Liver (tissue), 10 donors: ENCODE measurements at places on chromosomes 4 and X.

DNA sequence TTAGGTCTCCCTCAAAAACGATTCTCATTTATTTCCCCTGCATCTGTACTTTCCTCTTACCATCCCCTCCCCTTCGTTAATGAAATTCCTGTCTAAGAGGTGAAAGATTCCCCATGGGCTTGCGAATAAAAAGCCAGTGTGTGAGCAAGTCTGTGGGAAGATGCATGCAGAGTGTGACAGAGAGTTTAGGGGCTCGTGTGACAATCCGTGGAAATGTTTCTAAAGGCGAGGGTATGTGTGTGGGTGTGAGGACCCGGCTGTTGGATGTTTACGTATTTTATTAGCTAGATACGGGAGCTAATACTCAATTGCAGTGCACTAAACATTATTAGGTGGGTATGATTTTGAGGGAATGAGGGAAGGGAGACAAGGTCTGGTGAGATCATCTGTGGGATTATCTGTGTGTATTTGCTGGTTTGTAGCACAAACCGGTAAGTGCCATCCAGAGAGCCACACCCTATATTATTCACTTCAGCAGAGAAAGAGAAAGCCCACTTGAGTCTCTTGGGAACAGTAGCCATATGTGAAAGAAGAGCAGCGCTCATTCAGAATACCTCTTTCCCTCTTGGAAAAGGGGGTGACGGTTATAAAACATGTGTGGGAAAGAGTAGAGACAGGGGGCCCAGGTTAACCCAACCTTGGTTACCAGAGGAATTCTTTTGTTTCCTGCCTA is 893 bp upstream of the HOPX start:
- no peak for DNase-seq

DNA sequence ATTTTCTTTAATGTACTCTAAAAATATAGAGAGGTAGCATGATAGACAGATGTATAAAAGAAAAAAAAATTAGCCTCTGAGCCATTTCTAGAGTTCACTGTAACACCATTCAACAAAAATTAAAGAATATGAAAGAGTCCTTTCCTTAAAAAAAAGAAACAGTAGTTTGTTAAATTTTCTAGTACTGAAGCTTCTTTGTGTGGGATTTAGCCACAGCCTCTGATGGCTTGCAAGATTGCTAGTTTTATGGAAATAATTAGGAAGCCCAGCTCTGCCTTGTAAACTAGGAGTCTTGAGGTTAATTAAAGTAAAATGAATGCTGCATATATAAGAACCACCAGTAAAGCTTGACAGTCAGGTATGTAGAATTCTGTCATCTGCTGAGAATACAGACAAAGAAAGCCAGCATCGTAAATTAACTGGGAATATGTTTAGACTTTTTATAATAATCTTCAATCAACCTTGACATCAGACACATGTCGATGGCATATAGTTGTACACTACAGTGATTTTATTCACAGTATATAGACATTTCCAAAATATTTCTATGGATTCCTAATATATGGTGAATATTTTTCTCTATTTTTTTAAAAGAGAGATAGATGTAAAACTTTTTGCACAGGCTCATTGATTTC is 44.8 kb upstream of the NEIL3 start:
- DNase-seq, result no peak

DNA sequence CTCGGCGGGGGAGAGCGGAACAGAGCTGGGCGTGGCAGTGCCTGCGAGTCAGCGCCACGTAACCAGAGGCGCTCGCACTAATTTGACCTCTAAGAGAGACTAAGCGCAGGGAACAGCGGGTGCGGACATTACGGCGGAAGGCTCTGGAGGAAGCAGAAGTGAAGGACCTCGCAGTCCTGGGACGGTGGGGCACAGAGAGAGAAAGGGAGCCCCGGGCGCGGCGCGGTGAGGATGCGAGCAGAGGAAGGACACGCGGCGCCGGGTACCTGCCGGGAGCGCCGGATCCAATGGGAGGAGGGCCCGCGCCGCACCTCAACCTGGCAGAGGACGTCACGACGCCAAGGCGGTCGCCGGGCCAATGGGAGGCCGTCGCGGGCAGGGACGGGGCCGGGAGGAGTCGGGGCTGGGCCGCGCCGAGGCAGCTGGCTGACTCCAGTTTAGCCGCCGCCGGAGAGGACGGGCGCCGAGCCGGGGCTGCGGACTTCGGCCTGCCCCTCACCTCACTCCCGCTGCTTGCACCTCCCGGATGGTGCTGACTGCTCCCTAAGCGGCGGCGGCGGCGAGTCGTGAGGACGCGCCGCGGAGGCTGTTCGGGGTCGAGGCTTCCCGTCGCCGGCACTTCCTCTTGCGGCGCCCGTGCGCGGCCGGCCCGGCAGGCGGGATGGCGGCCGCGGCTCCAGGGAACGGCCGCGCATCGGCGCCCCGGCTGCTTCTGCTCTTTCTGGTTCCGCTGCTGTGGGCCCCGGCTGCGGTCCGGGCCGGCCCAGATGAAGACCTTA is at the start of gene TMEM165:
TSS of gene TMEM165 (plus strand) at position 429 of the 779 bp plus-strand sequence. CDS start at position 662, 233 bp downstream.
- peak; percentile 92 for DNase-seq

- DNase-seq, result no peak
Observed at GRCh38 chrX:12370497-12370986, 232.3 kb downstream of the FRMPD4 start.

- DNase-seq, result no peak
Observed at GRCh38 chrX:149131774-149132173, 373.3 kb downstream of the IDS start.

DNA sequence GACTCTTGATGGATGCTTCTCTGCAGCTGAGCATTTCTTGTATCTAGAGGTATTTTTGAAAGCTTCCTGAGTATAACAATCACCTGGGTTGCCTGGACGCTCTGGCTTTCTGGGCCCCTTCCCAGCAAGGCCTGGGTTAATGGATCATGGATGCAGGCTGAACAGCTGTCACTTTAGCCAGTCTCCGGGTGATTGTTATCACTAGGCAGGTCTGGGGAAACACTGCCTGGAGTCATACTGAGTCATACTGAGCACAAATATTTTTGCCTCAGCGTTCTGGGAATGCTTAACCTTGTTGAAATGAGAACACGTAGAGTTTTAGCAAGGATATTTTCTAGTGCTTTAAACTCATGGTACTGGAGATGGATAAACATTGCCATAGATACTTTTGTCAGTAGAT is 102.6 kb downstream of the PHEX start:
- DNase-seq, result no peak

GRCh38 chrX:134423606-134424005 is 36.4 kb upstream of the HPRT1 start:
- no peak for DNase-seq

DNA sequence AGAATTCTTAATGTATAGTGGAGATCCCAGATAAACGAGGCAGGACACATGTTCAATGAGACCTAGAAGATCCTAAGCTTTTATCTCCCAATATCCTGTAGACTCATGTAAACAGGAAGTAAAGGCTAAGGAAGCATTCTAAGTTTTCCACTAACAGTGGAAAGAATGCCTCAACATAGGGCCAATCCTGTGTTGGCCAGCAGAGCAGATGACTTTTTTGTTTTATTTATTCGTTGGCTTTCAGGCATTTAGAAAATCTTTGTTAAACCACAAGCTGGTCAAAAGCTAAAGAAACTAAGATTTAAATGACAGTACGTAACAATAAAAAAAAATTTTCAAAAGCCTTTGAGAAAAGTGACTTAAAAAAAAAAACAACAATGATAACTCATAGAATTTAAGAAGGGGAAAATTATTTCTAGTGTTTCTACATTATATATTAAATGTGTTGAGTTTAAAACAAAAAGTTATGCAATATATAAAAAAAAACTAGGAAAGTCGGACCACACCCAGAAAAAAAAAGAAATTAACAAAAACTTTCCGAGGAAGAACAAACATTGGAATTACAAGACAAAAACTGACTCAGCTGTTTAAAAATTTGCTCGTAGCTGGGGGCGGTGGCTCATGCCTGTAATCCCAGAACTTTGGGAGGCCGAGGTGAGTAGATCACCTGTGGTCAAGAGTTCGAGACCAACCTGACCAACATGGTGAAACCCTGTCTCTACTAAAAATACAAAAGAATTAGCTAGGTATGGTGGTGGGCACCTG is 759.3 kb downstream of the FSTL5 start:
- no peak for DNase-seq

DNA sequence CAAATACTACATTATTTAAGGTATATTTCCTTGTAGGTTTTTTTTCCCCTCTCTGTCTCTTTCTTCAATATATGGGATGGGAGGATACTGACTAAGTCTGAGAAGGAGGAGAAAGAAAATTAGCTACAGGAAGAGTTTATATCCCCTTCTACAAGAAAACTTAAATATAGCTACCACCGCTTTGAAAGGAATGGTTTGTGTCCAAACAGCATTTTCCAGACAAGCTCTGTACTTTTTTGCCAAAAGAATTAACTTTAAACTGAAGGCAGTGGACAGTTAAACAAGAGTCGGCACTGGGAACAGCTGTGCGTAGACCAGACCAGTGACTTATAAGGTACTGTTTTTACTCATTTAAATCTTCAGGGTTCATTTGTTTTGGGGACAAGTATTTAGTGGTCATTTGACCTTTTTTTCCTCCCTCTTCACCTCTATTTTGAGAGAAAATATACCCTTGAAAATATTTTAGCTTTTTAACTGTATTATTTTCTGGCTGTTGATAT is 303.7 kb downstream of the ARHGAP24 start:
- no peak for DNase-seq

GRCh38 chrX:136163689-136164088 is 16.4 kb downstream of the FHL1 start:
- no peak for DNase-seq

DNA sequence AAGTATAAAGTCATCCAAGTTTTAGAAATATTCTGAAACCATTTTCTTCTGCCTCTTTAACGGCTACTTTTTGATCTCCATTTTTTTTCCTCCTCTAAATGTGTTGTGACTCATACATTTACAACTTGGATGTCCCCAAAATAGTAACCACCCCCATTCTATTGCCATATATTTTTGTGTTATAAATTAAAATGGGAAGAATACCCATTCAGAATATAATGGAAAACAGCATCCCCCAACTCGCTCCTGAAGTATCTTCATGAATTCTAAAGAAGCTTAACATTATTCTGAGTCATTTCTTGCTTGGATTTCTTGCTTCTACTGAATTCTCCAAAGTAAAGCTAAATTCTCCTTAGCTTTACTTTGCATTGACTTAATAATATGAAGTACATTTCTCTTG is 92.0 kb upstream of the PTPN13 start:
- DNase-seq, result no peak

DNA sequence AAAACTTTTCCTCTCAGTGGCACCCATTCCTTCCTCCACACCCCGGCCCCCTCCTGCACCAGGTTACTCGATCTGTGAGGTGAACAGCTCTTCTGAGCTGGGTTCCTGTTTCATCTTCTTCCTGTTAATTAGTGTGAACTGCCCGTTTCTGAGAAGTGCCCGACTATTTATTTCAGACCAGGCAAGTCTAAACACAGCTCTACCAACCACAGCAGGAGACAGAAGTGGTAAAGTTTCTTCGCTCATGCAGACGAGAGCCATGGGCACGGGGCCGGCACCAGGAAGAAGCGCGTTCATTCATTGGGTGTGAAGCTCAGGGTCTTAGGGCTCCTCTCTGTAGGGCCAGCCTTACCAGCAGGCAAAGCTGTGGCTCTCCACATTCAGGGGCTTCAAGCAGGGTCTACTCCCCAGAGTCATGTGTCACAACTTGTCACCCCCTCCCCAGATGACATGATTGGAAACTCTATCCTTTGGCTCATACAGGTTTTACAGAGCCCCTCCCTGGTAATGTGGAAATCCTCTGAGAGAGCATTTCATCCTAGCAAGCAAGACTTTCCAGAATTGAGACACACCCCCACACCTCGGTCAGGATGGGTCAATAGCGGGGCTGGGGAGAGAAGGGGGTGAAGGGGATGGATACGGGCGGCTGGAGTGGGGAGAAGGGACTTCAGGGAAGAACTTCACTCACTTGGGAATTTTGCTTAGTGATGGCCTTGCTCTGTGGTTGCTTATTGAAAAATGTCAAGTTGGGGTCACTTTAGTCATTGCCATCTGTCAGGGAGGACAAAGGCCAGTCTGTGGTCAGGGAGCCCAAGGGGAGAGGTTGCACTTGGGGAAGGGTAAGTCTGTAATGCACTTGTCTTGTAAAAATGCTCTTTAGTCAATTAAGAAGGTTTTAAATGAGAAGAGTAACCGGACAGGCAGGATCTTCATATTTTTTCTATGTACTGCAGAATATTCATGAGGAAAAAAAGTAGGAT is 121.6 kb upstream of the TRIM2 start:
- DNase-seq, result no peak

- DNase-seq, result peak; percentile 40
Observed at GRCh38 chrX:150364347-150365050, 1.4 kb downstream of the MAMLD1 start.

DNA sequence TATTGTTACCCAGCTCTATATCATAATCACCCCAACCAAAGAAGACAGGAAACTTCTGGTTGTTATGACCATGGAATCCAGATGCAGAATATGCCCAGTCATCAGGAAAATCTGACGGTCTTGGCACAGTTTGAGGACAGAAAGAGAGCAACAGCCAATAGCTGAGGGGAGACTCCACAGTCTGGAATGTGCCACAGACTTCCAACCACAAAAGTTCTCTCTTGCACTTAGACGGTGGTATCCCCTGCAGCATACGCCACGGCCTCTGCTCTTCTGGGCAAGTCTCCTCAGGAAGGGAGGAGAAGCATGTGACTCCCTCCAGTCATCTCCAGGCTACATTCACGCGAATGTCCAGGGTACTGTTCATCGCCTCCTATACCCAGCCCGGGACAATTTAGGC is 18.4 kb downstream of the ZNF827 start:
- no peak for DNase-seq

DNA sequence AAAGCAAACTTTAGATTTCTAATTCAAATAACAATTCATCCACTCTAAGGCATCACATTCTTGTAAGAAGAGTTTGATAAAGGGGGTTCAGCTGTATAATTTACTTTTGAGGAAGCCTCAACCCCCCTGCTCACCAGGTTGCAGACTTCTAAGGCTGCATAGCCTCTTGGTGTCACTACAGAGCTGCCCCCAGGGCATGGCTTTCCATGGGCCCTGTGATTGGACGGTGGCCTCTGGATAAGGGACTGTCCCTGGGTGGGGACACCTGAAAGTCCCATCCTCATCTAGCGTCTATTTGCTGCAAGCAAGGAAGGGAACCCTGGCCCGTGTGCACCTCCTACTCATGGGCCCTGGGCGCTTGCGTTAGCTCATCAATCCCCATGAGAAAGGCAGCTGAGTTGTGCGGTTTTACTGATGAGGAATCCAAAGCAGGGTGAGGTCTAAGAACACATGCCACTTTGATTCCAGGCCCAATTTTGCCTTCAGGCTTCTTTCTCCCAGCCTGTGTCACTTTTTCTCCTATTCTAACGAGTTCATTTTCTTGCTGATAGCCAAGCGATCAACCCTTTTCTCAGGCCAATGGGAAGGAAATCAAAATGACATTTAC is 51.8 kb downstream of the SCML1 start:
- DNase-seq, result no peak

DNA sequence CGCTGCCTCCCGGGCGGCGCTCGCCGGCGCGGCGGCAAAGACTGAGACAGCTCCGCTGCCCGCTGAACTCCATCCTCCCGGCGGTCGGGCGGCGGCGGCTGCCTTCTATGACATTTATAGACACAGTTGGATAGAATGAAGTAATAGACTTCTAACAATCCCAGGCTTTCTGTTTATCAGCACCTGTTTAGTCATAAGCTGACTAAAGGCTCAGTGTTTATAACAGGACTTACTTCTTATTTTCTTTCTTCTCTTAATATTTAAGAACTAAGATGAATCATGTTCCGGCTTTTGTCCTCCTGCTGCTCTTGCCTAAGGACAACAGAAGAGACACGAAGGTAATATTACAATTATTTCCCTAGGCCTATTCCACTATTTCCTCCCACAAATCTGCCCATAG is 3.9 kb downstream of the ARL13A start:
- DNase-seq, result no peak
